Stimulated activated CD4-positive, alpha-beta T cell treated with anti-CD3 and anti-CD28 coated beads, Interleukin-12 subunit alpha, Interleukin-12 subunit beta, amount 100 ng/mL, for 4 hours (primary cell): ENCODE measurements at places on chromosomes 7 and 10.

DNA sequence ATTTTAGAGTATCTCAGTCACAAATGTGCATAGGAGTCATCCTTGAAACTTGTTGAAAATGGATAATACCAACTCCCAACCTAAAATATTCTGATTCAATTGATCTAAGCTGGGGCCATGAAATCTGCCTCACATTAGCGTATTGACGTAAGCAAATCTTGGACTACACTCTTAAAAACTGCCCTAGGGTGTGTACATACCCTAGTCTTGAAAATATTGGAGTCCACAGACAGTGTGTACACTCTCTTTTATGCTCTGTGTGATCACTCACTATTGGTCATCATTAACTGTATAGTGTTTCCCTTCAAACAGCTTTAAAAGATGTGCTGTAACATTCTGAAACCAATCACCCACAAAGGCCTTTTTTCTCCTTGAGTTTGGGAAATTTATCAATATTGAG lies 102.9 kb upstream of the FERD3L start:
- DNase-seq = no peak

GRCh38 chr7:104530251-104530650 lies 201.8 kb downstream of the LHFPL3 start:
- no peak for DNase-seq

DNA sequence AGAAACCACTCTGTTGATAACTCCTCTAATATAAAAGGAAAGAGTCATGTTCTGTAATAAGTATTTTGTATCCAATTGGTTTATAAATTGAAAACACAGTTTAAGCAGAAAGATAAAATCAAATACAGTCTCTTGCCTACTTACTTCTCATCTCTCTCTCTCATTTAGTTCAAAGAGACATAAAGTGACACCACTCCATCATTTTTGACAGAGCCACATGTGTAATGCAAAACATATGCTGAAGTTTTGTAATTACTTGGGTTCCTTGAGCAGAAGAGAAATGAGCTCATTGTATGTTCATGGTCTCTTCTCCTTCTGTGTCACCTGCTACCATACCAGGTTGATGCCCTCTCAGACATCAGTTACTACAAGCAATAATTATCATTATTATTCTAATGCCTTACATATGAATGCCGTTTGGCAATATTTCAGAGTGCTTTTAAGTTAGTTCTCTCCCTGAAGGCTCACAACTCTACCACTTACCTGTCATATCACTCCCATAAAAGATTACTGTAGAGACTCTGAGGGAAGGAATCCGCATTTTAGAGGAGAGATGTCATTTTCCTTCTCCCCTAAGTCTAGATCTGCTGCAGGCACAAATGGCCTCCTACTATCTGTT lies 59.9 kb upstream of the SKAP2 start:
- no peak for DNase-seq

DNA sequence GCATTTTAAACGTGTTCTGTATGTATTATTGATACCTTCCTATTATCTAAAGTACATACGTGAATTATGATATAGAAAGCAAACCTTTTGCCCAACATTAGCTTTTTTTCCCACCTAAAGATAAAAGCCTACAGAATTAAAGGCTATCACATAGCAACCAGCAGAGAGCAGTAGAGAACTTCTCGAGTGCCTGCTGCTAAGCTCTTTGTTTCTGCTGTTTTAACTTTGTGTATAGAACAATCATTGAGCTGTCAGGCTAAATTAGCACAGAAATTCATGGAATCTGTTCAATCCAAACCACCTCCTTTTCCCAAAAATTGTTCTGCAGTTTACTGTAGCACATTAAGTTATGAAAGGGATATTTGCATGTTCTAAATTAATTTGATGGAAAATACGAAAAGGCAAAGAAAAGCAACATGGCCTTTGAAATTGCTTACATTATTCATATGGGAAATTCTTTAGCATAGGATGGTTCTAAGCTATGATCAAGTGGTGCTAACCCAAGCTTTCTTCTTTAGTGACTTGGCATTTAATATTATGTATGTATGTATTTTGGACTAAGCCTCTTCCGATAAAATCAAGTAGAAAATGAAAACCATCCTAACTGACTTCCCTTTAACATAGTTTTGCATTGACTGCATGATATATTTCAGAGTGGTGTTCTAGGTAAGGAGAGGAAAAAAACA lies 1288.5 kb downstream of the GATA3 start:
- DNase-seq = no peak

- DNase-seq = no peak
Observed at GRCh38 chr10:80156216-80156615, 23.7 kb downstream of the PLAC9 start.

GRCh38 chr10:114009281-114009996 lies 34.2 kb upstream of the ADRB1 start:
- DNase-seq = no peak

DNA sequence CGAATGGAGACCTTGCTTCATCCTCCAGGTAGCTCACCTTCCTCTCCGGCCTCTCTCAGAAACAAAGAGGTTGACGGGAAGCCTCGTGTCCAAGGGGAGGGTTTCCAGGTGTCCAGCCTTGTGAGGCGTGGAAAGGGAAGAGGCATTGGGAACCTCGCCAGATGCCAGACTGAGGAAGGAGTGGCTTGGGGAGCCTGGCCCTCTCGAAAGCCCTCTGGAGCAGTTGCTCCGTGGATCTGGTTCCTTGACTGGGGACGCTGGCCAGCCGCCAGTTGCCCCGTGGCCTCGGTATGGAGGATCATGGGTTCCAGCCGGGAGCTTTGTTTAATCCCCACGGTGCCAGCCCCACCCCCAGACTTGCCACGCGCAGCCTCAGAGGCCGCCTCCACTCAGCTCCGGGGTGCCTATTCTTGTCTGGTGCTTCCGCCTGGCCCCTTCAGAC lies 30.3 kb upstream of the SUN1 start:
- DNase-seq = no peak

DNA sequence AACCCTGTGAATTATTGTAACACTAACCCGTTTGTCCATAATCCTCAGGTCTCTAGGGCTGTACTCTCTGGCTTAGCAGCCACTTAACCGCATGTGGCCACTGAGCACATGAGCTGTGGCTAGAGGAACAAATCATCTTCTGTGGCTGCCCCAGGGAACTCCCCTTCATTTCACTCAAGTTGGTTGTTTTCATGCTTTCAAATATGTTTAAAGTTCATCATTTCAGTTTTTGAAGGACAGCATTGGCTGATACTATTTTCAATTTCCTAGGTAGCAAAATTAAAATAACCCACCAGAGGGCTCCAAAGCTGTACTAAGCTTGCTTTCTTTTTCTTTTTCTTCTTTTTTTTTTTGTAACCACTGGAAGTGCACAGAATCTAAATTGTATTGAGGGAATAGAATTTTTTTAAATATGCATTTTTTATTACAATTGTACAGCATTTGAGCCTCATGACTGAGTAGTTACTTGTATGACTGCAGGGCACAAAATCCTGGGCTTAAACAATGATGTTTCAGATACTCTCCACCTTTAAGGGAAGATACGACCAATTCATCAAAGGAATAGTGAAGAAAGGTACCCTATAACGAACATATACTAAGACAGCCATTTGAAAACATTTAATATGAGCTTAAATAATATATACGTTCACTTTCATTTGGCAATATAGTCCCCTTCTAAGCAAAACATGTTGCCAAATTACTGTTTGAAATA lies 38.6 kb downstream of the MRC1 start:
- DNase-seq = no peak

DNA sequence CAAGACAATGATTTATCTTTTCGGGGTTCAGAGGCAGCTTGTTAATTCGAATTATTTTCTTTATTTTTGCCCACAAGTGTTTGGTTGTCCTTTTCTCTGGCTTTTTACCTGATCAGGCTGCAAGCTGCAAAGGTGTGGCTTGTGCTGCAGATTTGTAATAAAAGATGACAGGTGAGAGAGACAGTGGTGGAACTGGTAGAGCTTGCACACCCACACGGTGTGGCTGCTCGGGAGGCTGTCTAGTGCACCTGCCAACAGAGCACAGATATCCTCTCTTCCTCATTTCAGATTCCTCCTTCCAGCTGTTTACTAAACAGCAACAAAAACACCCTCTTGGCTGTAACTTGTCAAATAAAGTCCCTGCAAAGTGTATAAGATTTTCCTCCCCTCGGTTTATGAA lies 9.2 kb downstream of the GJD4 start:
- no peak for DNase-seq

GRCh38 chr7:149851449-149851848 lies 13.3 kb downstream of the ZNF862 start:
- DNase-seq = no peak

GRCh38 chr10:104301907-104302690 lies 33.1 kb downstream of the GSTO2 start:
- DNase-seq = no peak

DNA sequence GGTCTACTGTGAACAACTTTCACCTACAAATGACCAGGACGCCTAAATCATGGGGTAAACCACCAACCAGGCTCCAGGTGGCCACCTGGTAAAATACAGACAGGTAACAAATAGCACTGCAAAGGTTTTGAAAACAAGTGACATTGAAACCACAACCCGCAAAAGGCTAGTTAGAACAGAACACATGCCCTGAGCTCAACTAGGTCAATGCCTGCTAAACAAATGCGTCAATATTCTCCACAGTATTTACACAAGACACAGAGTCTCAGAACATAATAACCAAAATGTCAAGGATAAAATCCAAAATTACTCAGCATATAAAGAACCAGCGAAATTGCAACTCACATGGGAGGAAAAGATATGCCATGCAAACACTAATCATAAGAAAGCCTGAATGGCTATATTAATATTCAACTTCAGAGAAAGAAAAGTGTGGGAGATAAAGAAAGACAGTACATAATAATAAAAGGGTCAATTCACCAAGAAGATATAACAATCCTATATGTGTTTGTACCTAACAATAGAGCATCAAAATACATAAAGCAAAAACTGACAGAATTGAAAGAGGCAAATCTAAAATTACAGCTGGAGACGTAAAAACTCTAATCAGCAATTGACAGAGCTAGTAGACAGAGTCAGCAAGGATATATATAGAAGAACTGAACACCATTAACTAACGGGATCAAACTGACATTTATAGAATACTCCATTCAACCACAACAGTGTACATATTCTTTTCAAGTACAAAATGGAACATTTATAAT lies 47.6 kb downstream of the SMURF1 start:
- no peak for DNase-seq

GRCh38 chr10:129335942-129336341 lies 131.1 kb upstream of the MGMT start:
- no peak for DNase-seq

DNA sequence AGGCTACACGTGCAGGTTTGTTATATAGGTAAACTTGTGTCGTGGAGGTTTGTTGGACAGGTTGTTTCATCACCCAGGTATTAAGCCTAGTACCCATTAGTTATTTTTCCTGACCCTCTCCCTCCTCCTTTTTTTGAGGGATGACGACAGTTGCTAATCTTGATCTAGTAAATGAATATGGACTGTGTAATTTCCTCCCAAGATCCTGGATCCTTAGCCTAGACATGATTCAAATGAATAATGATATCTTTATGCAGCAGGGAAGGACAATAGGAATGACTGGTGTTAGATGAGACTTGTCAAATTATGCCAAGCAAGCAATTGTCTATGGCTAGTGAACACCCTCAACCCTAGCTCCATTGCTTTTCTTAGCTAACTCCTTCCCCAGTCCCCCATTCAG lies 156.2 kb downstream of the PLPP4 start:
- DNase-seq = no peak

DNA sequence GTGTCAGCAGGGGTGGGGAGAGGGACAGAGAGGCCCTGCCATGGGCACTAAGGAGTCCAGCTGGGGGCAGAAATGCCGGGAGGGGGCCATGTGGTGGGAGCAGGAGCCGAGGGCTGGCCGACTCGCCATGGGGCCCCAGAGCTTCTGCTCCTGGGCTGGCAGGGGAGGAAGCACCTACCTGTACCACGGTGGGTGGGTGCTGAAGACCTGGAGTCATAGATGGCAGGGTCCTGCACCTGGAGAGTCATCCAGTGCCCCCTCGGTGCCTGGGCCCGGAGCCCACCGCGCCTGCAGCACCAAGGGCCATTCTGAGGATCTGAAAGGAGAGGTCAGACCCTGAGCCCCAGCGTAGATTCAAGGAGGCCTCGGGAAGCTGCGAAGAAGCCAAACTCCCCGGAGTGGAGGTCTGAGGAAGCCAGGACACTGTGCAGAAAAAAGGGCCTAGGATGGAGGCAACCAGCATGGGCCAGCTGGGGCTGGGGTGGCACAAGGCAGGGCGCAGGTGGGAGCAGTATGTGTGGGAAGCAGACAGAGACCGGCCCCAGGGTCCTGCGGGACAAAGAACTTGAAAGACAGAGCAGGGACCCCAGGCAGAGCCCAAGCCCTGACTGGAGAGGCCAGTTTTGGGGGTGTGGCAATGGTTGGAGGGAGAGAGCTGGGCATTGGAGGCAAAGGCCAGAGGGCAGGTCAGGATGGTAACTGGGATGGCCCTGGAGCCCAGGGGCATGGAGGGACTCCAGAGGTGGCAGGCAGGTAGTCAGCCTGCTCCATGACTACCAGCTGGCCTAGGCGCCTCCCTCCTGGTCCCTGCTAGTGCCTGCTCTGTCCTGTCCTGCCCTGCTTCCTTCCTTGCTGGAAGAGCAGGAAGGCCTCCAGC lies 26.7 kb upstream of the SMARCD3 start:
- DNase-seq = no peak

DNA sequence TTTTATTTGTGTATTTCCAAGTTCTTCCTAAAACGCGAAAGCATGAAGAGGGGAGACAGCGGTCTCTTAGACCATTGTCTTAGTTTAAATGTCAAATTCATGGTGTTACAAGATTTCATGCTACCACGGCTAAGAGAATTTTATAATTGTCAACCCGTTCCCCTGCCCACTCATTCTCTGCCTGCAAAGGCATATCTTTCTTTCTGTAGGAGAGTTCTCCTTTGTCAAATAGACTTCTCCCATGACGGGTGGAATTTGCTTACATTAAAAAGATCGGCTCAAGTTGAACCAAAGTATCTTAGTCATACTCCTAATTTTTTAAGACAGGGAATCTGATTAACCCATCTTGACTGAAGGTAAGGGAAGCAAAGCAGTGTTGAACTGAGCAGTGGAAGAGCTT lies 539.2 kb downstream of the REEP3 start:
- no peak for DNase-seq

- no peak for DNase-seq
Observed at GRCh38 chr10:116917481-116917880, 68.2 kb downstream of the ENO4 start.

DNA sequence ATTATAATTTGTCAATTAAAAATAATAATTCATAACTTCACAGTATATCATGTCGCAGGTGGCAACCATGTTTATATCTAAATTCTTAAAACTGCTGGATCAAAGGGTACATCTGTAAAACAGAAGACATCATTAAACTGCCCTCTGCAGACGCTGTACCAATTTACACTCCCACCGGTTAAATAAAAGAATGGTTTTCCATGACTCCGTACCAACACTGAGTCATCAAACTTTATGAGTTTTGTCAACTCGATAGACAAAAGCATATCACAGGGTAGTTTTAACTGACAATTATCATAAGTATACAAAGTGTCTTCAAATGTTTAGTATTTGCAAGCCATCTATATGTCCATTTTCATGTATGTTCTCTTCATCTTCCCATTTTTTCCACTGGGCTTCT lies 5.7 kb upstream of the GSTK1 start:
- no peak for DNase-seq

GRCh38 chr7:133355325-133355708 lies 102.4 kb downstream of the EXOC4 start:
- no peak for DNase-seq

GRCh38 chr10:117694190-117694589 lies 151.6 kb downstream of the EMX2 start:
- no peak for DNase-seq

- no peak for DNase-seq
Observed at GRCh38 chr7:107846324-107846723, 43.3 kb upstream of the SLC26A3 start.

GRCh38 chr7:55622241-55622640 lies 49.9 kb upstream of the VOPP1 start:
- DNase-seq = no peak

- DNase-seq = no peak
Observed at GRCh38 chr10:129090618-129091366, 376.2 kb upstream of the MGMT start.
